Stimulated activated CD8-positive, alpha-beta memory T cell treated with anti-CD3 and anti-CD28 coated beads, Interleukin-4, amount 100 ng/mL, for 1 hour (primary cell): ENCODE measurements at places on chromosomes 4 and X.

GRCh38 chr4:94852616-94853015 lies 94.9 kb downstream of the BMPR1B start:
- DNase-seq = no peak

DNA sequence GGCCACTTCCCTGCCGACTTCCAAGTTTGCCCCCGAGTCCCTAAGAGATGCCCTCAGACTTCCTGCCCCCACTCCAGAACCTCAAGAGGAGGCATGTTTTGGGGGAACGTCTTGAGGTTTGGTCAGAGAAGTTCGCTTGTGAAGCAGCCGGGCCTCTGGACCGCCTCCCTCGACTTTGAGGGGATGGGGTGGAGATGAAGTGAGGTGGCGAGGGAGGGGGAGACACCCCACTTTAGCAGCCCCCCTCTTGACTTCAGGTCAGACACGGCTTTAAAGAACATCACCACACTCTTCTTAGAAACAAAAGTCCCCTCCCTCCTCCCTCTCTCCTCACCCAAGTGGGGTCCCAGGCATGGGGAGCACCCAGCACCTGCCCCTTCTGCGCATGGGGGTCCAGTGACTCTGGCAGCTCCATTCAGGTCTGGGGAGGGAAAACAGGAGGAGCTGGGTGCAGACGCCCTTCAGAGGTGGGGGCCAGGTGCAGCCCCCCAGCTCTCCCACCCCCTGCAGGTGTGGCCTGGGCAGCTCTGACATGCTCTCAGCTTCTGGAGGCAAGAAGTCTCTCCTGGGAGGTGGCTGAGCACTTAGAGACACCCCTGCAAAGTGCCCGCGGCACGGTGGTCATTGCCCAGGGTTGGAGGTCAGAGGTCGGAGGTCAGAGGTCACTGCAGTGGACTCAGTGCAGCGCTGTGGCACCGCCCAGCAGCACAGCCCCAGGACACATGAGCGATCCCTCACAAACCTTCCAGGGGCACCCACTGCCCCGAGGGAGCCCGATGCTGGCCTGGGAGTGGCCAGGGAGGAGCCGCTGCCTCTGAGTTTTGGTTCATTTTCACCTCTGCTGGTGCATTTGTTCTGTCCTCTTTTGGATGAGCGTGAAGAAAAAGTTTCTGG lies 108.8 kb downstream of the CPZ start:
- no peak for DNase-seq

- DNase-seq = no peak
Measured at GRCh38 chrX:47683184-47683828, 24.3 kb upstream of the UXT start.

- DNase-seq = no peak
Measured at GRCh38 chr4:53563824-53564223, 27.5 kb downstream of the LNX1 start.

- DNase-seq = no peak
Measured at GRCh38 chr4:145863191-145863590, 75.4 kb downstream of the ZNF827 start.

DNA sequence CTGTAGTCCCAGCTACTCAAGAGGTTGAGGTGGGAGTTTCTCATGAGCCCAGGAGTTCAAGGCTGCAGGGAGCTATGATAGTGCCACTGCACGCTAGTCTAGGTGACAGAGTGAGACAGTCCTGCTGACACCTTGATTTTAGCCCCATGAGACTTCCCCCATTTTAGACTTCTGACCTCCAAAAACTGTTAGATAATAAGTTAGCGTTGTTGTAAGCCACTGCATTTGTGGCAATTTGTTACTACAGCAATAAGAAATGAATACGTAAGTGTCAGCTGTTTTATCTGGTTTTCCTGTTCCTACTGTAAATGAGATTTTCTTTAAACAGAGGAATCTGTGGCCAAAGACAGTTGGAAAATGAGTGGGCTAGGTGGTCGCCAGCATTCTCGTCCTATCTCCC lies 83.9 kb downstream of the ARHGAP10 start:
- DNase-seq = no peak

- DNase-seq = no peak
Measured at GRCh38 chr4:53532521-53532920, 58.8 kb downstream of the LNX1 start.

DNA sequence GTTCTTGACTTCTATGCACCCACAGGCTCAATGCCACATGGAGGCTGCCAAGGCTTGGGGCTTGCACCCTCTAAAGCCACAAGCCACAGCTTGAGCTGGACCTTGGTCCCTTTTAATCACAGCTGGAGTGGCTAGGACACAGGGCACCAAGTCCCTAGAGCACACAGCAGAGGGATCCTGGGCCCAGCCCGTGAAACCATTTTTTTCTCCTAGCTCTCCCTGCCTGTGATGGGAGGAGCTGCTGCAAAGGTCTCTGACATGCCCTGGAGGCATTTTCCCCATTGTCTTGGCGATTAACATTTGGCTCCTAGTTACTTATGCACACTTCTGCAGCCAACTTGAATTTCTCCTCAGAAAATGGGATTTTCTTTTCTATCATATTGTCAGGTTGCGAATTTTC lies 410.9 kb downstream of the GRID2 start:
- no peak for DNase-seq

- no peak for DNase-seq
Measured at GRCh38 chrX:49754233-49754857, 58.6 kb upstream of the PAGE1 start.

- no peak for DNase-seq
Measured at GRCh38 chr4:142405695-142406498, 440.2 kb downstream of the INPP4B start.

- no peak for DNase-seq
Measured at GRCh38 chrX:16999275-16999674, 52.8 kb downstream of the REPS2 start.

DNA sequence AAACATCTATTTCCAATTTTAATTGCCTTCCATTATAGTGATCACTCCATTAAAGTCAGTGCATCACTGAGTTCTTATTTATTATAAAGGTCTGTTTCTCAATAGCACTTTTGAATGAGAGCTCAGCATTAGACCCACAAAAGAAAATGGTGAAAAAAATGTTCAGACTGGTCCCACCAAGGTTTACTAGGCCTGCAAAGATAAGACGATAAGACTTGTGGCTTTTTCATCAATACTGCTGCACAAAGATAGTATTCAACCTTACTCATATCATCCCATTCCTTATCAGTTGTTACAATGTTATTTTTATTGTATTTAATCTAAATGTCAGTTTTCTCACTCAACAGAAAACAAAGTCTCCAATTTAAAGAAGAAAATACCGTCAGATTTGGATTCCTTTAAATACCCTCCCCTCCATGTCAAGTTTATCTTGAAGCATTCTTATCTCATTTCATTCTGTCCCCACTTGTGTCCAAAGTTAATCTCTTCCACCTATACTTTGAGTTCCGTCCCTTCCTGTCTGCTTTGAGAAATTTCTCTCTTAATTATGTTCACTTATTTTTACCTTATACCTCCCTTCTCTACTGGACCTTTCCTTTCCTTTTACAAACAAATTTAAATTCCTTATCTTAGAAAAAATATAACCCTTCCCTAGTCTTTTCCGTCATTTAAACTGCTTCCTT lies 140.0 kb downstream of the GASK1B start:
- no peak for DNase-seq

DNA sequence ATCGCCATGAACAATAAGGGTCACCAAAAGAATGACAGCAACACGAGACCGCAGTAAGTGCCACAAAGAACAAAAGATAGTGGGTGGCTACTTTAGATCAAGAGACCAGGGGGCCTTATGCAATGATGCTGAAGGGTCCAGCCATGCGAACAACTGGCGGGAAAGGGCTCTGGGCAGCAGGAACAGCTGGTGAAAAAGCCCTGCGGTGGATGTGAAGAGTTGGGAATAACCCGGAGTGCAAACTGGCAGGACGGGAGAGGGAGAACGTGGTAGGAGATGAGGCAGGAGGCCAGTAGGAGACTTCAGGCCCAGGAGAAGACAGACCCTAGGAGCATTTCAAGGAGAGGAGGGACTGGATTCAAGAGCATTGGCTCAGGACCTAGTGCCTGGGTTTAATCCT lies 120.2 kb downstream of the AFAP1 start:
- no peak for DNase-seq

DNA sequence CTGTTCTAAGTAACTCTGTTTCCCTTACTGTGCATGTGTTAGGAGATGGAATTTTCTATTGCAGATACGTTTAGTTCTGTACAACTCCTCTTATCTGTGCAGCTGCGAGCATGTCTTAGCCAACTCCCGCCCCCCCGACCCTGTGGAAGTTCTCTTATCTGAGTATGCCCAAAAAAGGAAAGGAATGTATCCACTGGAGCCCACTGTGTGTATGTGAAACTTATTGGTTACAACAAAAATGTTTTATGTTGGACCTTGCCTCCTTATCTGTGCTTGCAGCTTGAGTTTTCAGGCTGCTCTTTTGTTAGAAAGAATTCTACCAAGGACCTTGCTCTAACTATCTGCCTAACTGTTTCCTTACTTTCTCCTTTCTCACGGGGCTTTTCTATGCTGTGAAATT lies 24.2 kb upstream of the DCAF8L2 start:
- no peak for DNase-seq

GRCh38 chr4:42767669-42768068 lies 110.8 kb upstream of the ATP8A1 start:
- no peak for DNase-seq

DNA sequence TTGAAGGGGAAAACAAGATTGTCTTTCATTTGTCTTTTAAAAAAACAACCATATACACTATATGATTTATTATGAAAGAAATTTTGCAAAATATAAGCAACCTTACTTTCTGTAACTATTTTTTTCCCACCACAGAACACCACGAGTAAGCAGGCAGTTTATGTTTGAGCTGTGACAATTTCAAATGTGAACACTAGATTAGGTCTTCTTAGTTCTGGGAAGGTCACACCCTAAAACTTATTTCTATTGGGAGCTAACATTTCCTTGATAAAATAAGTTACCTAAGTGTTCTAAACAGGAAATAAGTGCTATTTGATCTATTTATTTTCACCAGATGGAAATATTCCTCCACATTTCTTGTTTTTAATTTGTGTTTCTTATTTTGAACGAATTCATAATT lies 50.6 kb downstream of the PCDH7 start:
- DNase-seq = no peak

GRCh38 chr4:102717448-102718092 lies 43.2 kb downstream of the MANBA start:
- no peak for DNase-seq

GRCh38 chr4:157564771-157565170 lies 344.2 kb downstream of the GRIA2 start:
- no peak for DNase-seq

DNA sequence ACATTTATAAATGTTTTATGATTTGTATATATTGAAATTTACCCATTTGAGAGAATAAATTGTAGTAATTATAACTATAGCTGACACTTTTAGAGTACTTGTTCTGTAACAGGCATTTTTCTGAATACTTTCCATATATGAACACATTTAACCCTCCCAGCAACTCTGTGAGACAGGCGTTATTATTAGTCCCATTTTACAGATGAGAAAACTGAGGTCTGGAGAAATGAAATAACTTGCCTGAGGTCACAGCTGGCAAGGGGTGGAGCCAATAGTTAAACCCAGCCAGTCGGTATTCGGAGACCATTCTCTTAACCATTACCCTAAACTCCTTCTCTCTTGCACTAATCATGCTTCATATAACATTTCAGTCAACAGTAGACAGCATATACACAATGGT lies 72.5 kb downstream of the LIMCH1 start:
- DNase-seq = no peak

DNA sequence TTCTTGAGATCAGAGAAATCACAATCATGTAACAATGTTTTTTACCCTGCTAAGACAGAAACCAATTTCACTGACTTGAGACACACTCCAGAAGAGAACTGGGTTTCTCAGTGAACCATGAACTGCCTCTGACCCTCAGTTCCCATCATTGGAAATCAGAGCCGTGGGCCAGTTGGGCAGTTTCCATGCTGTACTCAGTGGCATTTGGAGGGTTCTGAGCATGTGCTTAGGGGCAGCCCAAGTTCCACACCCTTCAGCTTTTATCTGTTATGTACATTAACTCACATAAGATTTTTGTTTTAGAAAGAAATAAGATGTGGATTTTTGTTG lies 77.9 kb downstream of the BTC start:
- no peak for DNase-seq

- no peak for DNase-seq
Measured at GRCh38 chr4:119041951-119042560, 93.6 kb upstream of the MYOZ2 start.

DNA sequence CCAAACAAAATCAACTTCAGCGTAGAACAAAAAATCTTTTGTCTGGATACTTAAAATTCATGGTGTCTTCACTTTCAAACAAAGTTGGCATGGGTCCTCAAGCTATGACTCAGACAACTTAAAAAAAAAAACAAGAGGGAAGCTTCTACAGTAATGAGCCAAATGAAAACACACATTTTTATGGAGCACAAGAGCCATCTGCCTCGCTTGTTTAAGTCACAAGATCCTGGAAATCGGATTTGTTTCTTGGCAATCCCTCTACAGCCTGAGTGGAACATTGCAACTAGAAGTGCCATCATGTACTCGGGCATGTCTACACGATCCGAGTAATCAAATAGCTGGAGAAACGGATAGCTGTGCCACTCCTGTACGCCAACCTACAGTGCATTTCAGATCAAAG lies 22.6 kb downstream of the LAMP2 start:
- DNase-seq = no peak

DNA sequence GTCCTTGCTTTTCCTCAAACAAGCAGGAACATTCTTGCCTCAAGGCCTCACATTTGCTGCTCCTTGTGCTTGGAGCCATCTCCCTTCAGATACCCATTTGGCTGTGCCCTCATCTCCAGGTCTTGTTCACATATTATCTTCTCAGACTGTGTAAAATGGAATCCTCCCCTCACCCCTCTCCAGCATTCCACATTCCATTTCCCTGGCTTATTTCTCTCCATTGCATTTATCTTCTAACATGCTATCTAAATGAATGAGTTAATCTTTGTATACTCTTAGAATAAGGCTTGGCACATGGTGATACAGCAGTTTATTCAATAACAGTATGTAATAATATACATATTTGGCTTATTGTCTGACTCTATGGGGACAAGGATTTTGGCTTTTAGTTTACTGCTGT lies 8.8 kb upstream of the GALNT7 start:
- DNase-seq = no peak

- DNase-seq = no peak
Measured at GRCh38 chr4:8105306-8106100, 53.1 kb downstream of the ABLIM2 start.

DNA sequence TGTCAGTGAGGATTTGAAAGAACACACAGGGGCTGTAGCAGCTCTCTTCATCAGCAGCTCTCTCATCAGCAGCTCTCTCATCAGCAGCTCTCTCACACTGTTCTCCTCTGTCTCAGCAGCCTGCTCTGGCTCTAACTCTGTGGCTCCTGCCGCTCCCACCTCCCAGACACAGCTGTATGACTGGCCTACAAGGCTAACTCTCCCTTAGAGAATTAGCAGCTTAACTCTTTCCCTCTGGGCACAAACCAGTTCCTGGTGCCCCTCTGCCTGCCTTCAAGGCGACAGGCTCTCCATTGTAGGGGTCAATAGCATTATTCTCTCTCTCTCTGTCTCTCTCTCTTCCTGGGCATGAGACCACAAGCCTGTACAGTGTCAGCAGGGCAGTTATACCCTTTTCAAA lies 385.6 kb upstream of the PCDH10 start:
- DNase-seq = no peak
